ENCODE measurements at places on chromosomes 13 and 19.

GRCh38 chr13:114122127-114122511 is 10.3 kb downstream of the RASA3 start:
- no peak for DNase-seq

DNA sequence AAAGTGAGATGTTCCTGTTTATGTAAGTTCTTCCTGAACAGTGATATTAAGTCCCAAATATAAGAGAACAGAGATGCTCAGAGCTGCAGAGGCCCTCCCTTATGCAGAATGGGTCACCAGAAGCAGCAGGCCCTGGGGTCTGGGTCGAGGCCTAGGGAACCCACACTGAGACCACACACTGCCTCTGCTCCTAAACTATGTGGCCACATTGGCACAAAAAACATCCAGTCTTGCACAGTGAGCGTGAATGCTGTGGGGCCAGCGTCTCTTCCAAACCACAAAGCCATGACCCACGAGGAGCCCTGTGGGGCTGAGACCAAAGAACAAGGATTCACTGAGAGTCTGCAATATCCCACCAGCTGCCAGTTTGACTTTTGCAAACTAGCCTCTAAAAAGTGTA is 23.6 kb downstream of the PROZ start:
- DNase-seq, result no peak

DNA sequence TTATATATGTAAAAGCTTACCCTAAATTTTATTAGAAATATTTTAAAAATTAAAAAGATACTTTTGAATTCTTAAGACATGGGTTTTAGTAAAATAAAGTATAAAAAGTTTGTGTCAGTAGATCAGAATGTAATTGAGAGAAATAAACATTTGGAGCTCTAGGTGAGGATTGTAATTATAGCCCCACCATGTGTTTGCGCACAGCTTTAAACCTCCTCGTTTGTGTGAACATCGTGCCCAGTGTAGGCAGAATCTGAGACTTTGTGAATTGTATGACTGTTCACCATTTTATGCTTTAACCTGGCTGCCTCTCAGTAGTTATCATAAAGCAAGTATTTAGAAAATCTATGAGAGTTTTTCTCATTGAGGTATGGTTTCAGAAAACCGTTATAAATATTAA is 29.1 kb downstream of the CUL4A start:
- DNase-seq, result no peak

GRCh38 chr19:23673132-23673531 is 13.9 kb downstream of the ZNF675 start:
- DNase-seq, result no peak

DNA sequence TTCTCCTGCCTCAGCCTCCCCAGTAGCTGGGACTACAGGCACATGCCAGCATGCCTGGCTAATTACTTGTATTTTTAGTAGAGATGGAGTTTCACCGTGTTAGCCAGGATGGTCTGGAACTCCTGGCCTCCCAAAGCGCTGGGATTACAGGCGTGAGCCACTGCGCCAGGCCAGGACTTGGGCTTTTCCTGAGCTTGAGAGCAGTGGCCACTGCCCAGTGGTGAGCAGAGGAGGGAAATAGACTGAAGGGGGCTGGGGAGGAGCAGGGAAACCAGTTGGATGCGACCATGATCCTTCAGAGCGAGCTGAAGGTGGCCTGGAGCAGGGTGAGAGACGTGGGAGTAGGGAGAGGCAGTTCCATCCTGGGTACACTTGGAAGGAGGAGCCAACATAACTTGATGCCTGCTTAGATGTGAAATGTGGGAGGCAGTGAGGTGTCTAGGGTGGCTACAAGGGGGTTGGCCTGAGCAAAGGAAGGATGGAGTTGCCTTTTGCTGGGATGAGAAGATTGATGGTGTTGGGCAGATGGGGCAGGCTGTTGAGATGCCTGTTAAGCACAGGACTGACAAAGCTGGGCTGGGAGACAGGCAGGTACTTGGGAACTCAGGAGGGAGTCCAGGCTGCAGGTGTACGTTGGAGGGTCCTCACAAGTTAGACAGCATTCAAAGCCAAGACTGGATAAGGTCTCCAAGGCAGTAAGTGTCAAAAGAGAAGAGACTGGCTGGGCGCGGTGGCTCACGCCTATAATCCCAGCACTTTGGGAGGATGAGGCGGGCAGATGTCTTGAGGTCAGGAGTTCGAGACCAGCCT is 31.8 kb downstream of the KCTD15 start:
- no peak for DNase-seq

DNA sequence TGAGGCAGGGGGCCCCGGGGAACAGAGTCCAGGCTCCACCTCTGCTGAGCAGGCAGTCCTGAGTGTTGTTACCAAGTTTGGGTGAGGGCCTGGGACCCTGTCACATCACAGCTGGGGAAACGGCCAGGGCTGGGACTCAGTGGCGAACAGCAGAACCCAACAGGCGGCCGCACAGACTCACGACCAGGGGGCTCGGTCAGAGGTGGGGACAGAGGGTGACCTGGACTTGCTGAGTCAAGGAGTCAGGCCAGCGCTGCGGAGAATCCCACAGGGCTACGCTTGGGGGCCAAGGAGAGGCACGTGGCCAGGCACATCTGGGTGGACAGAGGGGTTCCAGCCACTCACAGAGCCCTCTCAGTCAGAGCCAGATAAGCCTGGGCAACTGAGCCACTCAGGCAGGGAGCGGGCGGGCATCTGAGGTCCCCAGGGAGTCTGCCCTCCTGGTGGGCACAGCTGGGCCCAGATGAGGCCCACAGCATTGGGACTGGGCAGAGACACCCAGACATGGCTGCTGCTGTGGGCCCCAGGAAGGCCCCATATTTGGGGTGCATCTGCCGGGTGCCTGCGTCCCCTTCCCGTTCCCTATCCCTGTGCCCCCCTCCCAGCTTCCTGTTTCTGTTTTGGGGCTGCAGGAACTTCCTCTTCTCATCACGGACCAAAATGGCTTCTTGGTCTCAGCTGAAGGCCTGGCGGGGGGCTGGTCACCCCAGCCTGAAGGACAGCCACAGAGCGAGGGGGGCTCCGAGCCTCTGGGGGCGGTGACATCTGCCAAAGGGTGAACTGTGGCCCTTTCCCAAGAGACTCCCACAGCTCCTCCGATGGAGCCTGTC is 34.0 kb downstream of the CEBPA start:
- DNase-seq, result no peak

DNA sequence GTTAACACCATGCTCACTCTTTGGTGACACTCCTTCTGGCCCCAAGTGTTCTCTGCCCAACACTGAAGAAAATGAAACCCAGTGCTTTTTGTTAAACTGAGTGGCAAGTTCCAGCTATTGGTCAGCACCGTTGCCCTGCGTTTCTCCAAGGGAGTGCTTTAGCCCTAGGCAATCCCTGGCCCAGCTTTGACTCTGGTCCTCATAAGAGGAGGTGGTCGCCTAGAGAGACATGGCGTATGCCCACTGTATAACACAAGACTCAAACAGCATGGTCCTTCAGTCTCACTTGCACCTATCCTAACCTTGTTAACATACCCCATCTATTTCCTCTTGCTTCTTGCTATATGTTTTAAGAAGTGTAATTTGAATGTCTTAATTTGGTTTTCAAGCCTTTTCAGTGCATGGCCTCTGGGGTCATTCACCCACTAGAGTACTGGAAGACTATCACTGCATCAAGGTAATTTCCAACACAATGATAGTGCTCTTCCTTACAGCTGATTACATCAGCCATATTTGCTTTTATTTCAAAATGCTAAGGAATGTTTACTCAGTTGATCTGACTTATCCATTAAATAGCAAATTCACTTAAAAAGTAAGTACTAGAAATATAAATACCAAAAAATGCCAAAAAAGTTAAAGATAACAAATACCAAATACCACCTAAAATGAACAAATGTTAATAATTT is 190.5 kb upstream of the SOX21 start:
- DNase-seq, result no peak

GRCh38 chr13:104694397-104694796 is 1628.2 kb upstream of the SLC10A2 start:
- no peak for DNase-seq

- no peak for DNase-seq
These were observed 23.1 kb upstream of the TINCR start for GRCh38 chr19:5590865-5591154.

DNA sequence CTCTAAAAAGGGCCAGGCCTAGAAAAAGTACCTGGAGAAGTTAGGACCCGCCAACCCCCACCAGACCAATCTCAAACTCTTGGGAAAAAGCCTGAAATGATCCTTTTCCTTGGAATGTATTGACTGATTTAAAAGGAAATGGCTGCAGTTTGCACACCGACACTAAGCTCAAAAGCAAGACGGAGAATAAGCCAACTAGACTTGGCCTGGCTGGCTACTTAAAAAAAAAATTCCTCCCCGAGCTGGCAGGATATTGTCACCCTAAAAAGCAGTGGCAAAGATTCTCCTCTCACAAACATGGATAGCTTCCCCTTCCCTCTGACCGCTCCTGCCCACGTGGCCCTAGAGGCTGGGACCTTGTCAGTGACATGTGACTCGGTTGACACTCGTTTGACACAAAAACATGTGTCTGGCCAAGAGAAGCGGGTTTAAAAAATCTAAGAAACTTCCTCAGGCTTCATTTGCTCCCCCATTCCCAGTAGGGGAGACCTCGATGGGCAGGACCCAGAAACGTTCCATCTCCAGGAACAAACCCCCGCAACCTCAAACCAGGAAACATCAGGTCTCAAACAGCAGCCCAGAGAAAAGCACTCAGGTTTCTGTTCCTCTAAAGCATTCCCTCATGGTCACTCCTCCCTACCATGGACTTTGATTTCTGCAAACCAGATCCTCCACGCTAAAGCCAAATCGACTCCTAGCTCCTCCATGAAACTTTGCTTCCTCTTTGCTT is 1.3 kb downstream of the RFX1 start:
- no peak for DNase-seq

DNA sequence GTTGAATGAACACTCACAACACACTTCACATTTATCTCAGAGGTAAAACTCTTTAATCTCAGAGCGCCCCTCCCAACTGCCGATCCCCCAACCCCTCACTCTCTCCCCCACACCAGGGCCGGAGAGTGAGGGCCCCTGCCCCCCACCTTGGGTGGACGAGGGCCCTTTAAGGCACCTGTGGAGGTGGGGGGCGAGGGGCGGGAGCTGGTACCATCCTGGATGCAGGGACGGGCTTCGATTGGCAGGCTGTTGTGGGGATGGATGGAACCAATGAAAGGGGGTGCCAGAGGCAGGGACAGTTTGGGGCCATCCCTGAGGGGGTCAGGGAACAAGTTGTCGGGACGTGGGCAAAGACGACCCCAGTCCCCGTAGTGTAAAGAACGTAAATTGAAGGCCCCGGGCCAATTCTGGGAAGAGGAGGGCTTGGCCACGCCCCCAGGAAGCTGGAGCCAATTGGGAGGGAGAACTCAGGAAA is 1.7 kb upstream of the PNKP start:
- DNase-seq, result no peak

- DNase-seq, result no peak
These were observed 36.0 kb upstream of the CLDN10 start for GRCh38 chr13:95516492-95516891.

DNA sequence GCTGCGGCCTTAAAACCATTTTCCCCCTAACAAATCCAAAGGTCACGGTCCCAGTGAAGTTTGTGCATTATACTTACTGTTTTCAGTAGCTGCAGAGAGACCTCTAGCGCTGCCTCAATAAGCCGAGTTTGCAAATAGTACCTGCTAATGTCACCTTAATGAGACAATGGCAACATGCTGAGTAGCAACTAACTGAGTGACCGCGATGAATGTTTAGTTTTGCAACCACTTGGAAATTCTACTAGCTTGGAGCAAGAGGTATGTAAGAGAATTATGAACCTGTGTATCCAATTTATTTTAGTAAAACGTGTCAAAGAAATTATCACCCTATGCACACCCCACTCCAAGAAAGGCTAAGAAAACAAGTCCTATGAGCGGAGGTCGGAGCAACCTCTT is 1.2 kb downstream of the KPNA3 start:
- DNase-seq, result no peak

DNA sequence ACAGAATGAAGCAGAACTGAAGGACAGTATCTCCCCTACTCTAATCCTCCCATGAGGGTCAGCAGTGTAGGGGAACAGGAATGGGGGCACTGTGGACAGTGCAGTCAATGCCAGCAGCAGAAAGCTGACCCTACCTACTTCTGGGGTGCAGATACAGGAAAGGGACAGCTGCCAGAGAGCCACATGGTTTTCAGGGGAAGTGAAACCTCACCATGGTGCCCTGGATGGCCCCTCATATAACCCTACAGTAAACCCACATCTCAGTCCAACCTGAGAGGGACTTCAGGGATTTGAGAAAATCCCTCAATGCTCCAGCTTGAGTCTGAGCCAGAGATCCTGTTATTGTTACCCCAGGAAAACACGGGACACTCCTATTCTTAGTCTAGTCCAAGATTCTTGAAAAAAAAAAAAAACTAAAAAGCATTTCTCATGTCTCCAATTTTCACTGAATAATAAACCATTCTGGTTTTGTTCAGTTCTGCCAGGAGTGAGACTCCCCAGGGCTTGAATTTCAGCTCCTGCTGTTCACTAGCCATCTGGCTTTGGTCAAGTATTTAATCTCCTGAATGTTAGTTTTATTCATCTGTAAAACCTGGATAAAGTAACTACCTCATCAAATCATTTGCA is 511.6 kb upstream of the ARGLU1 start:
- no peak for DNase-seq

- DNase-seq, result no peak
These were observed 121.9 kb upstream of the TSC22D1 start for GRCh38 chr13:44698066-44698465.

DNA sequence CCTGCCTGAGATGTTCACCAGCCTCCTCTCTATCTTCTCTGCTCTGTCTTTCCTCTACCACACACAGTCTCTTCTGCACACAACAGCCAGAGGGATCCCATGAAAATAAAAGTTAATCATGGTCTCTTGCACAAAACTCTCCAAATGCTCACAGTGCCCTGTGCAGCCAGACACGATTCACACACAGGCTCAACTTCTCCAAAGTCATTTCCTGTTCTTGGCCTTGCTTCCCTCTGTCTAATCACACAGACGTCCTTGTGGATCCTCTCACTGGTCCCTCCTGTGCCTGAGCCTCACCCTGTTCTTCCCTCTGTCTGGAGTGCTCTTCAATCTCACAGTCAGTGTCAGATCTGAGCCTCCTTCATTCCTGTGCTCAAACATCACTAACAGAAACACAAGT is 7.8 kb downstream of the SIGLEC12 start:
- no peak for DNase-seq

GRCh38 chr13:50587645-50588373 is 255.7 kb downstream of the DLEU7 start:
- DNase-seq, result no peak

All from NCI-H774 (cell line).